ENCODE measurements at places on chromosomes 7 and 10.

GRCh38 chr7:157520249-157520648 is 183.4 kb downstream of the DNAJB6 start:
- no peak for DNase-seq

- DNase-seq = peak; percentile 66
These were observed 27.6 kb downstream of the WDR86 start for GRCh38 chr7:151382079-151382885.

- no peak for DNase-seq
These were observed 213.2 kb upstream of the RHOBTB1 start for GRCh38 chr10:61157182-61157581.

DNA sequence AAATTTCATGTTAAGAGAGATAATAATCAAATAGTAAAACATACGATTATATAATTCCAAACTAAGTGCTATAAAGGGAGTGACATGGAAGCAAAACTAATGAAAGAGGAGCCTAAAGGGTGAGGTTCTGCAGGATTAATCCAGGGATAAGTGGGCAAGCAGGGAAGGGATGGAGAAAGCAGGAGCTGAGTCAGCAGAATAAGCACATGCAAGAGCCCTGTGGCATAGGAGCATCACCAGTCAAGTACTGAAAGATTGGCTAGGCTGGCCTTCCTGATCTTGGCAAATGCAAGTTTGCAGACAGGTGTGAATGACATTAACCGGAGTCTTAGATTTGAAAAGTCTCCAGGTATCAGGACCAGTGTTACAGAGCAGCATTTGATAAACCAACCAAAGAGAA is 336.4 kb downstream of the ELMO1 start:
- no peak for DNase-seq
